ENCODE measurements at places on chromosomes 12 and 14.

DNA sequence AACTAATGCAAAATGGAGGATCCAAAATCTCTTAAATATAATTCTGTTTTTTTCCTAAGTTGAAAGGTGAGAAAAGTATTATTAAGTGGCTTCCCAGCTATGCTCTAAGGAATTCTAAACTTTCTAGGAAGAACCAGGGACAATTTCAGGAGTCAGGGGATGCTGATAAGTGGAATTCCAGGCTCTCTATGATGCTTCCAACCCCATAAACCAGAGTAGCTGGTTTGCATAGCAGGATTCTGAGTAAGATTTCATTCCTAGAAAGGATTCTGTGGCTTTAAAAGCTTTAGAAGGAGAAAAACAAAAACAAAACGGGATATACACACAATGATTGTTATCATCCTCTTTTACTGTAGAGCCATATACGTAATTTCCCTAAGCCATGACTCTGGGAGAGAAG, 93.9 kb downstream of the SLC16A7 start:
- DNase-seq = no peak

DNA sequence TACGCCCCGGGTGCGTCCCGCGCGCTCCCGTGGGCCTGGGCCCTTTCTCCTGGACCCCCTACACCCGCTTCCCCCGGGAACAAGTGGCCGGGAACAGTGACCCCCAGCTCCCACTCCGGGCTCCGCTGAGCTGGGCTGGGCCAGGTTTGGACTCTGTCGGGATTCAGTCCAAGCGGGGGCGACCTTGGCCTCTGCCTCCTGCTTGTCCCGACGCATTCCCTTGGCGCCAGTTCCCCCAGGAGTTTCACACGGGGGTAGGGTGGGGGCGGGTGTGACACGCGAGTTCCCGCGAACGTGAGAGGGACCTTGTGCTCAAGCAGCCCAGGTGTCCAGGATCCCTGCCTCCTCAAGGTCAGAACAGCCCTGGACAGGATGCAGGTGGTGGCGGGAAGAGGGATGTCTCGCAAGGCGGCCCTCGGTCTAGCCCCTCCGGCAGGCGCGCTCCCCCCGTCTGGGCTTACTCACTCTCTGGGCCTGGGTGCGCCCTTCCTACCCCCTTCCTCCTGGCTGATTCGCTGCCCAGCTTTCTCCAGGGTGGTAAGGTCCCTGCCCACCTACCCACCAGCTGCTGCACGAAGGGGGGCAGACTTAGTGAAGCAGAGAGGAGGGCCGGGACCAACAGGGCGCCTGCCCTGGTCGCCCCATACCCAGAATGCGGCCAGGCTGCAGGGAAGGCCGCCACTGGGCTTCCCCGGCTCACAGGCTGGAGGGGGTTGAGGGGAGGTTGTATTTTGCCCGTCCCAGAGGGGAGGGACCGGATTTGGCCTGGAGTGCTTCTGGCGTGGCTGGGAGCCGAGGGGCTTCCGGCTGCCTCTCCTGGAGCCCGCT, 862 bp downstream of the CRIP2 start:
- DNase-seq = no peak

DNA sequence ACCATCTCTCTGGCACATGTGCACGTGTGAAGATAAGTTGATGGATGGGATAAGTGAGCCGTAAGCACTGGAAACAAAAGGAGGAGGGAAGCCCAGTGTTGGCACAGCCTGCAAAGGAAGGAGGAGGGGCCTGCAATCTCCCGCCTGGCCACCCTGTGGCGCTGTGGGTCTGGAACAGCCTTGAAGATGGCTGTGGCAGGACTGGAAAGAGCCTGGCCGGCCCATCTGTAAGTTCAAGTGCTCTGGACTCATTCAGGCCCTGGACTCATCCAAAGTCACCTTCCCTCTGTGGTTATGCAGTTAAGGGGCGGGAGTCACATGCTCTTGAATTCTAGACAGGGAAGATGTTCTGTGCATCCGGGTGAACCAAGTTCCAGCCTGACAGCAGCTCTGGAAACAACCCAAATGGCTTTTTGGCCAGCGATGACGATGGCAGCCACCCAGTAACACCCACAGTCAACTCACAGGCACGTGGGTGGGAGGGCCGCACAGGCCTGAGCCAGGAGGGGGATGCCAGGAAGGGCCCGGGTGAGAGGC, 50.4 kb downstream of the CHGA start:
- no peak for DNase-seq

DNA sequence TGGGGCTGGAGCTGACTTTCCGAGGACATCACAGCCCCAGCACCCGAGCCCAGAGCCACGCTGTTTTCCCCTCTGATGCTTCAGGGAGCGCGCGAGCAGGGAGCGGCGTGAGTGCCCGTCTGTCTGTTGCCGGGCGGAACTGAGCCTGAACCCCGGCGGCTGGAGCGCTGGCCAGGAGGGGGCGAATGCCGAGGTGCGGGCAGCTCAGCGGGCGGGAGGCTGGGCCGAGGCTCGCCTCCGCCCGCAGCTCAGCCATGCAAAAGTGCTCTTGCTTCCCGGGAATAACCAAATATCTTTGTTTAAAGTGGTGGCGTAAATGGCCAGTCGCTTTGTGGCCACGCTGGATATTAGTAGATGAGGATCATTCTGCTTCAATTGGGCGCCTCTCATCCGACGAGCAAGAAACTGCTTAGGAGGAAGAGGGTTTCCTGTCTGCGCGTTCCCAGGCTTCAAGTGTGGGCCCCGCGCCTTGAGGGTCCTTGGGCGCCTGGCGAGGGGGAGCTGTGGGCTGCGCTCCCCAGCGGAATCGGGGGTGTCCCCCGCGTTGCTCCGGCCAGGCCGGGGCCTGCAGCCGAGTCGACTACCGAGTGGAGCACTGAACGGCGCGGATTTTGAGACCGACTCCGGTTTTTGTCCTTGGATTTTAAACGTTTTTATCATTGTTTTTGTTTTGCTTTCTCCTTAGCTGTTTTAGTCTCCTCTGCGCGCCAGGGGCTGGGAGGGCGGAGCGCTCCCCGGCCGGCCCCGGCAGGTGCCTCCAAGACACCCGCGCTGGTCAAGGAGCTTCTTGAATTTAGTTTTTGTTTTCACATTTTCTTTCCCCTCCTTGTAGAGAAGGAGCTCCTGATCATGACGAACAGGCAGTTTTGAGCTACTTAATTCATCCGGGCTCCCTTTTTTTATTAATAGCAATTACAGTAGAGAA, 831 bp upstream of the NKX2-1 start:
- no peak for DNase-seq

DNA sequence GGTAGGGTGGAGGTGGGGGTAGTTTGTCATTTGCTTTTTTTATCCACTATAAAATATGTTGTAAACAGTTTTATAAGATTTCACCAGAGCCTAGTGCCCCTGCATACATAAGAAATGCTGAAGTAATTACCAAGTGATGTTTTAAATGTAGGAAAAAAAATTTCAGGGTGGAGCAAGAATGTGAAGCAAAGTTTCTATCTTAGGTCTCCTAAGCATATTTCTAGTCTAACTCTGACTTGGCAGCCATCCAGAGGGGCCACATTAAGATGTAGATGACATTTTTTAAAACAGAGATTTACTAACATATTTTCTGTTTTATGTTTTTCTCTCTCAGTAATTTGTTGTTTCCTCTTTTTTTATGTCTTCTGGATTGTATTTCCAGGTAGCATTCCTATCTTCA, 15.8 kb upstream of the KRAS start:
- DNase-seq = no peak

- no peak for DNase-seq
Observed at GRCh38 chr14:63712123-63712522, 15.7 kb downstream of the SGPP1 start.

GRCh38 chr14:84622357-84622756, 907.6 kb upstream of the FLRT2 start:
- no peak for DNase-seq

DNA sequence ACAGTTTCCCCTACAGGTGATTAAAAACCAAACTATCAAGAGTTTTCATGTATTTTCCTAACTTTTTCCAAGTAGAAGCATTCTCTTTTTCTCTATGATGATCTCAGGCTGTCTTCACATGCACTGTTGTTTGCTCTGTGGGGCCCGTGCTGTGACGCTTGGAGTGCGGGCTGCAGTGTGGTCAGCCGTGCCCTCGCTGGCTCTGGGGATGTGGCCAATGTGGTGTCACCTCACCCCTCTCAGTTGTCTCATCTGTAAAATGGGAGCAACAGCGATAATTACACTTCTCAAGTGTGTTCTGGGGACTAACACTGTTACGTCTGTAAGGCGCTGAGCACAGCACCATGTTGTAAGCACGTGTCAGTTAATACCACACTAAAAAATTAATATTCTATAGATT, 28.6 kb downstream of the DDX51 start:
- DNase-seq = no peak

- DNase-seq = no peak
Observed at GRCh38 chr12:53478865-53479264, 20.4 kb downstream of the MAP3K12 start.

- no peak for DNase-seq
Observed at GRCh38 chr12:76422543-76423438, 74.6 kb upstream of the BBS10 start.

Measured in activated naive CD4-positive, alpha-beta T cell (primary cell).